ENCODE measurements at places on chromosomes 5 and 9. TPM values are rescaled to one million over a fixed set of nuclear protein-coding genes. Genes with fewer than 3 reads are reported as not detected.

- no peak for DNase-seq
These were observed 8.3 kb downstream of the CDC14B start for GRCh38 chr9:96611302-96611701.

- no peak for DNase-seq
These were observed 35.7 kb upstream of the PLIN2 start for GRCh38 chr9:19162956-19163355.

The HK3 gene
- total RNA-seq = 16.7 TPM

The SLC34A1 gene
- 0.23 TPM for total RNA-seq

DNA sequence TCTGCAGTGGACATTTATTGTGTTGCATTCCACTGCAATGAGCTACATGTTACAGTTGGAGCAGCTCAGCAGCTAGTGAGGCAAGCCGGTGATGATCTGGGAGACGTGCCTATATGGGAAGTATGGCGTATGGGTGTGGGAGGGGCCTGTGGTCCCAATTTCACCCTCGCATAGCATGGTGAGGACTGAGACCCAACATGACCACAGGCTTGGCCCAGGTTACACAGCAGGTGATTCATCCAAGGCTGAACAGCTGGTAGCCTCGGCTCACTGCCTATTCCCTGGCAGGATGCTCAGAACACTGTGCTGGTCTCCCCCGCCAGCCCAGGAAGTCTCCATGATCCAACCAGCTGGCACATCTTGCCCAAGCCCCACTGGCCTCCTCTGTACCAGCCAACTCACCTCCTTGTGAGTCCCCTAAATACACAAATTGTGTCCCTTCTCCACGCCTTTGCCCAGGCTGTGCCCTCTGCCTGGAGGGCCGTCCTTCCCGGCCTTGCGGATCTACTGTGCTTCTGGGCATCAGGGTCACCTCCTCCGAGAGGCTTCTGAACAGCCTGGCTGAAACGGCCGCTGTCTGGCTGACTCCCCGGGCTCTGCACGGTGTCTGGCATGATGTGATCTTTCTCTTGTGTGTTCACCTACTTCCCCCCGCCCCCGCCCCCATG lies 81.4 kb downstream of the NSUN2 start:
- DNase-seq = peak; percentile 21

- DNase-seq = no peak
These were observed 32.0 kb downstream of the SLC46A2 start for GRCh38 chr9:112858625-112859147.

DNA sequence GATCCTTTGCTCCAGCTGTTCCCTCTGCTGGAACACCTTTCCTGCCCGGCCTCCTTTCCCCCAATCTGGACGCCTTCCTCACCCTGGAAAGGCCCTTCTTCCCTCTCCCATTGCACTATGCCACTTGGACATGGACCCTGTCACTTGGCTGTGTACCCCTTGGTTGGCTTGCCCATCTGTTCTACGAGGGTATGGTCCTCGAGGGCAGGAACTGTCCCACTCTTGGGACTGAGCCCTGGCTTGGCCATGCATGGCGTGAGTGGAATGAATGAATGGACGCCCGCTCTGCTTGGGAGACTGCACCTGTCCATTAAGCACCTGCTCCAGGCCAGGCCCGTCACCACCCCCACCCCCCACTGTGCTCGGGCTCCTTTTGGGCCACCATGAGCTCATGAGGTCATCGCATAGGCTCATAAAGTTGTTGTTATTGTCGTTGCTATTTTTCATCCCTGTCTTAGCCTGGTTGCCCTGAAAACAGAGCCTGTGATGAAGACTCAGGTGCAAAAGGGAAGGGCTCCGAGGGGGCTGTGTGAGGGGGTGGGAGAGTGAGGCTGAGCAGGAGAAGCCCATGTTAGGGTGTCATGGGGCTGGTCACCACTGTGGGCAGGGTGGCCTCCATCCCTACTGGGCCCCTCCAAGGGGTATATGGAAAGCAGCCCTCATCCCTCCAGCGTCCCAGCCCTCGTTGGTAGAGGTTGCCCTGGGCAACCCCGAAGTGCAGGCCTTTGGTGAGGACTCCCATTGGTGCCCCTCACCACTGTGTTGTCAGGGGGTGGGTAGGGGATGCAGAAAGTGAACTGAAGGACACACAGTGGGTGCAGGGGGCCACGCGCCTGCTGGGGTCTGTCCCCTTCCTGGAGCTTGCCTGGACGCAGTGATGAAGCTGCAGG lies 57.2 kb upstream of the IER5L start:
- DNase-seq = no peak

The STPG3 gene
- total RNA-seq = not detected

The EGFLAM gene
- total RNA-seq = 1.8 TPM

GRCh38 chr9:69412741-69413150 lies 87.7 kb downstream of the ENTREP1 start:
- peak; percentile 62 for DNase-seq

GRCh38 chr5:39656600-39656999 lies 231.8 kb upstream of the DAB2 start:
- no peak for DNase-seq

DNA sequence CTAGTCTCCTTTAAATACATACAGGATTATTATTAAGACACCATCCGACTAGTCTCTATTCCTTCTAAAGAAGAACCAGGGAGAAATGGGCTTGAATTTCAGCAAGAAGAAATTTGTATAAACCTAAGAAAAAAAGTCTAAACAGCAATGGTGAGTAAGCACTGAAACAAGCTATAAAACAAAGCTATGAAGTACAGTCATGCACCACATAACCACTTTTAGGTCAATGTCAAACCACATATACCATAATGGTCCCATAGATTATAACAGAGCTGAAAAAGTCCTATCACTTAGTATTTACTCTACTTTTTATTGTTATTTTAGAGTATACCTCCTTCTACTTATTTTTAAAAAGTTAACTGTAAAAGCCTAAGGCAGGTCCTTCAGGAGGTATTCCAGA lies 102.0 kb upstream of the NFIB start:
- no peak for DNase-seq

DNA sequence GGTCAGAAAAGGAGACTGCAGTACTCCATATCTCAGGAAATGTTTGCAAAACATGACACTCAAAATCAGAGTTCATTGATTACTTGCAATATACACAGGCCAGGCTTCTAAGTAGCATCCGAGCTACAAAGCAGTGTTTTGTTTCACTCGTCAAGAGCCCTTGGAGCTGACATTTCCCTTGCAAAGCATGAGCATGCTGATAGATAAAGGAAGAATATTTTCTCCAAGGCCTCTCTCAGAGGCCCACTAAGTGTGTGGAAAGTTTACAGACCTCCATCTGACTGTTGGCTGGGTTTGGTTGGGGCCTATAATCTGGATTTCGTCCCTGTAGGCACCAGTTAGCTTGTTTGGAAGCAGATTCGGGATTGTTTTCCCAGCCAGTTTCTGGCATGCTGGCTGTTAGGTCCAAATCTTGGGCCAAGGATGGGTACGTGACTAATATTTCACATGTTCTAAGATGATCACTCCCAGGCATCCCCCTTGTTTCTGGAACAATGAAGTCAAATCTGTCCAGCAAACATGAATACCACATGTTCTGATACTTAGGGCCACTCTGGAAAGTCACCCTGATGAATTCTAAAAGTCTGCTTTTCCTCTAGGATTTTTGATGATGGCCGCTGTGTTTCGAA lies 161.3 kb downstream of the RFK start:
- no peak for DNase-seq

GRCh38 chr5:137176126-137176525 lies 323.0 kb downstream of the SPOCK1 start:
- no peak for DNase-seq

GRCh38 chr9:88187631-88188030 lies 49.4 kb upstream of the SPATA31C2 start:
- DNase-seq = no peak

The PCSK5 gene
- 3.6 TPM for total RNA-seq

The CD14 gene
- total RNA-seq = 297 TPM

The FOXD4L5 gene
- total RNA-seq = not detected

DNA sequence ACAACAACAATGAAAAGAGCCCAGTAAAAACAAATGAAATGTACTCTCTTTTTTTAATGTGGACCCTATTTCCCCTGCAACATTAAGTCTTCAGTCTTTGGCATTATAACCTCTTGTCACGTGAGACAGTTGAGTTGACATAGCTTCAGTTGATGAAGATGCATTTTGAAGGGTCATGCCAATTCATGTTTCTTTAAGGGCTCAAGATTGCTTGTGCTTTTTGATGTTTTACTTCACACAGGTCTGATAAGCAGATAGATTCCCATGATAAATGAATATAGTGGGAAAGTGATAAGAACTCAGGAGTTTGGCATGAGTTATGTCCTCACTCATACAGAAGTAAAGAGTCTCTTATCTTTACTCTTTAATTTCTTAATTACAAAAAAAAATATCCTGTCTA lies 229.4 kb downstream of the SNCAIP start:
- DNase-seq = no peak

DNA sequence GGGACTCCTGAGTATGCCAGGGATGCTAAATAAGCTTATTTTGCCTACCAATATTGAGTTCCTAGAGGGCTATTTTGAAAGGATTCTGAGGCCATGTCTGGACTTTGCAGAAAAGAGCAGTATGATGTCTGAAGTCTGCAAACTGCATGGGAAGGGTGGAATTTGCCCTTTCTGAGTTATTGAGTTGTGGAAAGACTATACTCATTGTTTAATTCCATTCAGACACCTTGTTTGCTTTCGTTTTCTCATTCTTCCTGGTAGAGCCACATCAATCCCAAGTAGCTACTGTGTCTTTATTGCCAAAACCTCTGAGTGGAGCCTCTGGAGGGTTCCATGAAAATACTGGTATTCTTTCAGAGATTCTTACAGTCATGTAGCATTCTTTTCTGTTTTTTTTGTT lies 50.9 kb upstream of the PPP1R2B start:
- DNase-seq = no peak

DNA sequence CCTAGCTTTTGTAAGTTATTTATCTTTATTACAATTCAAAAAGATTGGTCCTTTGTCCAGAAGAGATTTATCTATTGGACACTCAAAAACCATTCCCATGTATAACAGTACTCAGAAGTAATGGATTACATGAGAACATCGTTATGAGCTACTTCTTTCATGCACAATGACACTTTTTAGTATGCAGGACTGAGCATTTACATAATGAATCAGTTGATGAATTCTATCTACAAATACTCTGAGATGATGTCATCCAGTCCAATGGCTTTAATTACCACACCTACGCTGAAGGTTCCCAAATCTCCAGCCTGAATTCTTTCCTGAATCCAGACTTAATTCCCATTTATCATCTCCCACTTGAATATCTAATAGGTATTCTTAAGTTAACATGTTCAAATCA lies 75.3 kb downstream of the PTBP3 start:
- no peak for DNase-seq

GRCh38 chr5:159971931-159972461 lies 36.9 kb upstream of the TTC1 start:
- no peak for DNase-seq

GRCh38 chr5:14829396-14829795 lies 42.2 kb downstream of the ANKH start:
- no peak for DNase-seq

GRCh38 chr9:36598273-36598672 lies 25.6 kb downstream of the MELK start:
- DNase-seq = no peak

GRCh38 chr5:180639741-180640610 lies 9.4 kb downstream of the FLT4 start:
- no peak for DNase-seq

Measured in liver (tissue), 10 donors.